MG63 (cell line): ENCODE measurements at places on chromosomes 3 and 15. TPM values are rescaled to one million over a fixed set of nuclear protein-coding genes. Genes with fewer than 3 reads are reported as not detected.

The SLC28A1 gene
- total RNA-seq, result not detected in 2 replicates

The TEX55 gene
- total RNA-seq, result not detected in 2 replicates

The SKOR1 gene
- not detected in 2 replicates for total RNA-seq

The MNS1 gene
- total RNA-seq, result 10.9 and 17.7 TPM in 2 replicates

DNA sequence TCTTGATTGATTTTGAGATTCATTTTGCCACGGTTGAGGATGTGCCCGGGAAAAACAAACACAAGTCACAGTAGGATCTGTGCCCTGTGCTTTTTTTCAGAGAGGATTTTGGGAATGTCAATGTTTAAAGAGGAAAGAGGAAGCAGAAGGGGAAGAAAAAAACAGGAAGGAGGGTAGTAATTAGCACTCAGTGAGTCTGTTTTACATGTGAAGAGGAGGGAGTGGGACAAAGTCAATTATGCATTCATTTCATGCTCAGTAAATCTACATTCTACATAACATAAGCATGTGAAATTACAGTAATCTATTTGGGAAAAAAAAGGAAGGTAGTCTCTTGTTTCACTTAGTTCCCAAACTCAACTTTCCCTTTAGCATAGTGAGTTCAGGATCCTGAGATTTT is 18.3 kb upstream of the CD200 start:
- no peak for DNase-seq

DNA sequence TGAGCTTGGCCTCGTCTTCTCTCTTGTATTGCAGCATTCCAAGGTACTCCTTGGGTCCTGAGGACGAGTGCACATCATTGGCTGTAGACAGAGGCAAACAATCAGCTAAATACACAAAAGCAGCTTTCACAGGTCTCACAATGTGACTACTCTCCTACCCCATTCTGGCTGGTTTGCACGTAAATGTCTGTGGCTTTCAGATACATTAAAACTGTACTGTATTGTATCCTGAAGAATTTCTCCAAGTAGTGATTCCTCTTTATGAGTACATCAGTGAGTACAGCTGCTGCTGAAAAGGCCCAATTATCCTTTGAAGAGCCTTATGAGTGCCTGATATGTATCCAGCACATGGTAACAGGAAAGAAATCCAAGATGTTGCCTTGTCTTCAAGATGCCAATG is 22.0 kb upstream of the GNB5 start:
- no peak for DNase-seq

- DNase-seq, result no peak
Measured at GRCh38 chr3:16761571-16761970, 123.2 kb upstream of the PLCL2 start.

- no peak for DNase-seq
Measured at GRCh38 chr15:47506329-47507100, 210.8 kb upstream of the SEMA6D start.

- DNase-seq, result no peak
Measured at GRCh38 chr3:85554153-85554552, 595.4 kb downstream of the CADM2 start.

GRCh38 chr3:65664446-65664845 is 374.3 kb downstream of the MAGI1 start:
- DNase-seq, result no peak

GRCh38 chr15:75928680-75929608 is 25.3 kb downstream of the FBXO22 start:
- DNase-seq, result no peak
